ENCODE measurements at places on chromosomes 11 and 22. TPM values are rescaled to one million over a fixed set of nuclear protein-coding genes. Genes with fewer than 3 reads are reported as not detected.

Gene MYO7A
- total RNA-seq: 2.3 TPM

Gene OSM
- not detected for total RNA-seq

Gene PMM1
- 15.7 TPM for total RNA-seq

Gene SLCO2B1
- total RNA-seq: 0.57 TPM

Gene ARHGAP42
- total RNA-seq: 32.5 TPM

Gene CNTN5
- not detected for total RNA-seq

Gene OR5AL1
- not detected for total RNA-seq

- DNase-seq: no peak
These were observed 2.1 kb downstream of the TNNI2 start for GRCh38 chr11:1840780-1841480.

DNA sequence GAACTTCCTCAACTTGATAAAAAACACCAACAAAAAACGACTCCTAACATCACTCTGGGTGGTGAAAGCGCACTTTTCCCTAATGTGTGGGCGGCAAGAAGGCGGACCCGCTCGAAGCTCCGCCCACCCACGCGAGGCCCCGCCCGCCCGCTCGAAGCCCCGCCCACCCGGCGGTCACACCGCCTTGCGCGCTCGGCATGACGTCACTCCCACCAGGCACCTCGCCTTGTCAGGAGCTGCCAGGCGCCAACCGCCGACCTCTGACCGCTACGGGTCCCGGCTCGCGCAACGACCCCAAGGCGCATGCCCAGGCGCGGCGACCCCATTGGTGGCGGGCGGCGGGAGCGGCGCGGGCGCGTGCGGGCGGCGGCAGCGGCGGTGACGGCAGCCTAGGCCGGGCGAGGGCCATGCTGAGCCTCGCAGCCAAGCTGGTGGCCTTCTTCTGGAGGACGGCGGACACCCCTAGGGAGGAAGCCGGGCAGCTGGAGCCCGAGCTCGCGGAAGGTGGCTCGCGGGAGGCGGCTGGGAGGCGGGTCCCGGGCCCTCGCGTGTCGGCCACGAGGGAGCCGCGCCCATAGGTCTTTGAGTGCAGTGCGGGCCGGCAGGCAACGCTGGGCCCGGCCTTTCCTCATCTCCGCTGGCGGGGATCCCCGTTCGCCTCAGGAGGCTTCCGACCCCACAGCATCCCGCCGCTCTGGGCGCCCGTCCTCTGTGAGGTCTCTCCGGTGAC is at the start of gene MOV10L1:
MOV10L1 (plus strand) TSS at position 325 of the 730 bp plus-strand sequence; CDS start at position 408, 83 bp downstream.
- peak; percentile 41 for DNase-seq

GRCh38 chr11:106624377-106624776 is 393.9 kb downstream of the GUCY1A2 start:
- DNase-seq: no peak

DNA sequence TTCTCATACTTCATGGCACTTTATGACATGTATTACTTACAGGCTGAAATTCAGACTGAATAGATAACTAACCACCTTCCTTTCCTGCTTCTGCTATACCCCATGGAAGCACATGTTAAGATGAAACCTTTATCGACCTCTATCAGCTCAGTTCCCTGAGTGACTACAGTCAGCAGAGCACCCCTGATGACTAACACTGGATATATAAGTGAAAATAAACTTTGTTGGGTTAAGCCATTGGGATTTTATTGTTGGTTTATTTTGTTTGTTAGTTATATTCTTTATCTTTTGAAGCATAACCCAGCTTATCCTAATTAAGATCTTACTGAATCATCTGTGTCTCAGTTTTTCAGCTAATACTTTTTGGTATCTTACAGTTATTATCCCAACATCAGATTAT is 23.0 kb upstream of the MAML2 start:
- DNase-seq: no peak

DNA sequence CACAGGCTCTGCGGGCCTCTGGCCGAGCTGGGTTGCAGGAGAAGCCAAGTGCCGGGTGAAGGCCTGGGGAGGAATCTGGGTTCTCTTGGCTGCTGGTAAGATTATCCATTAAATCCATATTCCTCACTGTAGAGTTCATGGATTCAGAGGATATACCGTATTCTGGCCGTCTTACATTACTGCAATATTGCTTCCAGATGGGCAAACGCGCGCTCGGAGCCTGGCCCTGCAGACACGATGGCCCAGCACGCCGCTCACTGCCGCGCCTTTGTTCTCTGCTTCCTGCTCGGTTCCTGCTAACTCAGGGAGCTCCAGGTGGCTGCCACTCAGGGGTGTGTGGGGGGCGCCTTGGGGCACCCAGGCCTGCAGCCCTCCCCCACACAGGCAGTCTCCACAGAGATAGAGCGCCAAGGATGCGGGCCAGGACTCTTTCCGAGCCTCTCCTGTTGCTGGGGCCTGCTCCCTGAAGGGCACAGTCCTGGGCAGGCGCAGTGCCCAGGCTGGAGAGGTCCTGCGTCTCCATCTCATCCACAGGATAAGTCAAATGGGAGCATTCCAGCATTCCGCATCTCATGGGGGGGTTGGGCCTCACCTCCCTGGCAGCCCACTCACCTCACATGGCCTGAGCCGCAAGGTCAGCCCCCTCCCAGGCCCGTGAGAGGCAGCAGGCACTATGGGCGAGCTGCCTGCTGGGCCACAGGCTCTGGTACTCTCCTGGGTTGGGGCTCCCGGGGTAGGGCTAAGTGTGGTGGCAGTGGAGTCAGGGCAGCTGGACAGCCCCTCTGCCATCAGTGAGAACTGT is 14.1 kb upstream of the KCNQ1OT1 start:
- DNase-seq: no peak

DNA sequence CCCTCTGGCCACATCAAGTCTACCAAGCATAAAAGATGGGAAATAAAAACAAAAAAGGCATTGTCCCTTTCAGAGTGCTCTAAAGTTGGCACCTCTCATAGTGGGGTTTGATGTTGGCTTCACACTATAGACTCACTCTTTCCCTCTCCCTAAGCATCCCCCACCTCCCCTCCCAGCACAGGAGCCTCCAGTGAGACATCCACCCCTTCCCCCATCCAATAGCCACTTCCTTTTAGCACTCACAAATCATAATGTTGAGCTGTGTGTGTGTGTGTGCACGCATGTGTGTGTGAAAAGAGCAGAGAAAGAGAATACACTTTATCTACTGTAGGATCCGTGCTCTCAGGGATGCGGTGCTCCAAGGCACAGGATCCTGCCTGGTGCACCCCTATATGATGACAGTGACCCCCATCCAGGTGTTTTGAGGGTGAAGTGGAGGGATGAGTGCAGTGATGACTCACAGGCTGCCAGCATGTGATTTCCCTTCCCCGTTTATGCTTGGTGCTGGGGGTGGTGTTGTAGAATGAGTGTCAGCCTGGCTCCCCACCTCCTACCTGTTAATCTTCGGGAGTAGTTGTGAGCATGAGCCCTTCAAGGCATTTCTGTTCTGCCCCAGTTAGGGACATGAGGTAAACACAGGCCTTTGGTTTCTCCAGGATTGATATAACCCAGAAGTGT is 235.2 kb upstream of the B3GAT1 start:
- no peak for DNase-seq

- DNase-seq: no peak
These were observed 186.8 kb downstream of the ETS1 start for GRCh38 chr11:128400382-128401203.

- DNase-seq: no peak
These were observed 3.4 kb upstream of the OR4C6 start for GRCh38 chr11:55658608-55659007.

DNA sequence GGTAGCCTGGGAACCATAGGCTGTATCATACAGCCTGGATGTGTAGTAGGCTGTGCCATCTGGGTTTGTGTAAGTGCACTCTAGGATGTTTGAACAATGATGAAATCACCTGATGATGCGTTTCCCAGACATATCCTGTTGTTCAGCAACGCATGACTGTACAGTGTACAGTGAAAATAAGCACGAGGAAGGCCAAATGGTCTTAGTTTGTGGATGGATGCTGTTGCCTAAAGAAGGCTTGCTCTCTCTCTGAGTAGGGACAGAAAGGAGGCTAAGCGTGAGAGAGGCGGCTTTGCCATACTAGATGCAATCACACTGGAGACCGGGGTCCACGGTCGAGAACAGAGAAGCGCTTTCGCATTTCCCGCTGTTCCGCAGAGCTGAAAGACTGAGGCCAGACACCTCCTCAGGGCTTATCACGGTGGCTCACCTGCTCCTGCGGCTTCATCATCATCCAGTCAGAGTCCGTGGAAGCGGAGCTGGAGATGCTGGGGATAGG is 27.6 kb upstream of the APLP2 start:
- DNase-seq: no peak

DNA sequence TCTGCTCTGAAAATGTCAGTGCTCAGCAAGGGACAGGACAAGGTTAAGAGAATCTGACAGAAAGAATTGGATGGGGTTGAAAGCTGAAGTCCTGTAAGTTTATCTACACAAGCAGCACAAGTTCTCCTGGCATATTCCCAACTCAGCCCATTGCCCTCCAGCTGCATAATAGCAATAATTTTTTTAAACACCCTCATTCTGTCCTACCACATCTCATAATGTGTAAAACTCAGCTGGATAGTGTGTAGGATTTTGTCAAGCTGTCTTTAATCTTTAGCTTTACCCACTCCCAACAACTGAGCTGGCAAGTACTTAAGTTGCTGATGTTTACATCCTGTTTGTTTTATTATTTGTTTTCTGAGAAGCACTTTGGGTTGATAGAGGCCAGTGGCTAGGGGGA is 158.9 kb downstream of the CADM1 start:
- no peak for DNase-seq

GRCh38 chr11:111939836-111940604 is 2.9 kb downstream of the DIXDC1 start:
- no peak for DNase-seq

DNA sequence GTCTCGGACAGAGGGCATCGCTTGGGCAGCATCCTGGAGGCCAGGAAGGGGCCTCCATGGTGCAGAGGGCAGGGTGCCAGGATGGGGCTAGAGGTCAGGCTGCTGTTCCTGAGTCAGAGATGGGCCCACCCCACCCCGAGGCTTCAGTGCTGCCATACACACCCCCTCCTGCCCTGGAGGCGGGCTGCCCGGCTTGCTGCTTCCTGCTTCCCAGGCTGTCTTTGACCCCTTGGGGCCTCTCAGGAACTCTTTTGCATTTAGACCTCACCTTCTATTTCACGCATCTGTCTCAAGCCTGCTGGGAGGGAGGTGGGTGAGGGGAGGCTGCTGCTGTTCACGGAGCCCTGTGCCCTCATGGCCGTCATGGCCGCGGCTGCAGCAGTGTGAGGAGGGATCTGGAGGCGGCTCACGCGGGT is 6.6 kb upstream of the GRAMD4 start:
- no peak for DNase-seq

DNA sequence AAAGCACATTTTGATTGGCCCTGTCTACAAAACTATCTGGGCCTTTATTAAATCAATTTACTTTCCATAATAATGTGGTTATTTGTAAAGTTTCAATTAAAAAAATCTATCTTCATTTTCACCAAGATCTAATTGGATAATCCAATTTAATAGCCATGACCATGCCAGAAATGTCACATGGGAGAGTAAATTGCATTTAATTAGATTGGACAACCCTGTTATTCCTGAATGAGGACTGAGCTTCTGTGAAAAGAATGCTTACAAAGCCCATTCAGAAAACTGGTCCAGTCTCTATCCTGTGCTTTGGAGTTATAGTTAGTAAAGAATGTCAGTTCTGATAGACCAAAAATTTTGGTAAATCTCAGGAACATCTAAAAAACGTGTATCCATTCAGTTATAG is 541.9 kb upstream of the ANO5 start:
- DNase-seq: no peak

DNA sequence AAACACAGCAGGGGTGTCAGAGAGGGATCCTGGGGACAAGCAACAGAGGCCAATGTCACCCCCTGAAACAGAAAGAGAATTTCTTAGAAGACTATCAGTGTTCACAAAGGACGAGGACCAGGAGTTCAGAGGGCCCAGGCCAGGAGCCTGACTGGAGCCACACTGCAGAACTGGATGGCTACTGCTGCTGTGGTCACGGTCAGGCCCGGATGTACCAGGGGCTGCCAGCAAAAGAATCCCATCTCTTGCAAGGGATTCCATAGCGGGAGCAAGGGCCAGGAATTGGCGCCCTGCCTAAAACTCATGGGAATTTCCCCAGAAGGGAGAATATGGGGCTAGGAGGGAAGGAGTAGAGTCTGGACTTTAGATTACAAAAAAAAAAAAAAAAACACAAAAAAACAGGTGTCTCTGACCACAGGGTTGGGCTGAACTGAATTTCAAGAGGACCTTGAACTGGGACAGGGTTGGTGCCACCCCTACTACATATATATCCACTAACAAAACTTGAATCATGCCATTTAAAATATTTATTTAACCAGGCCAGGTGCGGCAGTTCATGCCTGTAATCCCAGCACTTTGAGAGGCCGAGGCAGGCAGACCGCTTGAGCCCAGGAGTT is 15.7 kb upstream of the KCTD14 start:
- DNase-seq: no peak
